ENCODE measurements at places on chromosomes 3 and 15.

DNA sequence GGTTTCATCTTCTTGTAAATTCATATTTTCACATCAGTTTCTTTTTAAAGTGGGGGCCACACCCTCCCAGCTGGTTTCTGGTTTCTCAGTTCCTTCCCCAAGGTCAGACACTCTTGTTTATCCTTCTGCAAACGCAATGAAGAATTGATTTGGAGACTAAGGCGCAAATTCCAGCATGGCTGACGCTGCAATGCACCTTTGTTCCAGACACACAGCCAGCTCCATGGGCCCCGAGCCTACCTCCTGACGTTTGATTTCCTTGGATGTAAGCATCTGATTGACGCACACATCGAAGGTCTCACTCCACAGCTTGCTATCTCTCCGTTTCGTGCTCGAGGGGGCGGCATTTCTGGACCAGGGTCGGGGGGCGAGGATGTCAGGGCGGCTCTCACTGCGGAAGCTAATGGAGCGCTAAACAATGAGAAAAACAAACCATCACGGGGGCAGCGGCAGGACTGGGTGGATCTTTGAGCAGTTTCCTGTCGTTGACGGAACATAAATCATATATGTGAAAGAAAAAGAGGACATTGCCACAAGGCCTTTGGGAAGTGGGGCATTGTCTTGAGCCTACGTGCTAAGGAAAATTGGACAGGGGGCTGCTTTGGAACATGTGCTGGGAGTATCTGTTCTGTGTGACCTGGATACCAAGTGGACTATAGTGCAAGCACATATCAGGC lies 46.9 kb downstream of the ARHGEF3 start:
- DNase-seq = no peak

GRCh38 chr3:39754549-39754948 lies 54.9 kb upstream of the MYRIP start:
- DNase-seq = no peak

DNA sequence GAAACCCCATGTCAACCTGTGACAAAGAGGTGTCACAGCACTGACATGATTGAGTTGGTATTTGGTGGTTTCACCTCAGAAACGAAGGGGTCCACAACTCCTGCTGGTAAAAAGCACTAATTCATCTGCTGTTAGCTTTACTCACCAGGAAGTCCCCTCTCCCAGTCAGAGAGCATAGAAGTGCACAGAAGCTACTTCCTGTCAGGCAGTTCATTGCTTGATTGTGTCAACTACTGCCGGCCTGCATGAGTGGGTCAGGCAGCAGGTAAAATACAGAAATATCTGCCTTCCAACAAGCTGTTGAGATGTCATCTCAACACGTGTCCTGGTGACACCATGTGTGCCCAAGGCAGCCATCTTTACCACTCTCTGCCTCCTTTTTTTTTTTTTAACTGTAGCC lies 596.6 kb upstream of the NR2F2 start:
- no peak for DNase-seq

DNA sequence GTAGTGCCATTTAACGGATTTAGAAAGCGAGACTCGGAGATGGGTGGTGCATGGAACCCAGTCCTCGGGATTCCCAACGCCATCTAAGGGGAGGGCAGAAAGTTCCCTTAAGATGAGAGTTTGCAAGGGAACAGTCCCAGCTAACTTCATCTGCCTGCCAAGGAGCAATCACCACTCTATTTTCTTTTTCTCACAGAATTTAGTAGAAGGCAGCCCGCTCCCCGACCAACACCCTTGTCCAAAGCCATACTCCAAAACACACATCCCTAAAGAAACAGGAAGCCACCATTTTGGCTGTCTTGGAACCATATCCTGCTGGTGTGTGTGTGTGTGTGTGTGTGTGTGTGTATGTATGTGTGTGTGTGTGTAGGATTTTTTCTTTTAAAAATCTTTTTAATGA lies 7.1 kb upstream of the FGD5 start:
- DNase-seq = no peak

Measured in G401 (cell line).